Activated T-helper 17 cell treated with anti-CD3 and anti-CD28 coated beads, Interleukin-2, amount 50 U/mL, for 72 hours (primary cell): ENCODE measurements at places on chromosomes 6 and 20.

GRCh38 chr6:27043244-27043643 is 204.3 kb upstream of the PRSS16 start:
- no peak for ATAC-seq

- no peak for ATAC-seq
Observed at GRCh38 chr6:112929641-112930040, 582.5 kb downstream of the RFPL4B start.

GRCh38 chr6:29631860-29632731 is 887 bp downstream of the GABBR1 start:
- peak; percentile 35 for ATAC-seq

DNA sequence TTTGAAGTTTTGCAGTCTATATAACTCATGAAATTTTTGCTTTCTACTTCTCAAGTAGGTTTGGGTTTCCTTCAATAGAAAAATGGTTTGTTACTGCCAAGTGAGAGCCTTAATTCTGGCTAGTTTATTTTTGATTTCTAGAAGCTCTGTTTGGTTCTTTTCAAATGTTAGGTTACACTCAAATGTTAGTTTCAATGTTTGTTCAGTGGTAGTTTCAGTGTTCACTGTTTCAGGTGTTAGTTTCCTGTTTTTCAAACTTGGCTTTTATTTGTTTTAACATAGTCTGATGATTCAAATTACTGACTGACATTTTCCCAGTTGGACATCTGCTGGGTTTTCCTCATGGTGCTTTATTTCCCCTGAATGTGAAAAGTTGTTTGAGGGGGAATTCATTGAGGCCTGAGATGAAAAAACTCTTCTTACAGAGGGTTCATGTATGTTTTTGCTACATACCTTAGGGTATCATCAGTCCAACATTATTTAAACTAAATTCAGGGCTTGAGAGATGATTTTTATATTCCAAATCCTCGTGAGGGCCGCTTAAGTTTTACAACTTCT is 189.0 kb downstream of the JARID2 start:
- peak; percentile 63 for ATAC-seq

GRCh38 chr6:7469696-7470095 is 71.8 kb upstream of the DSP start:
- ATAC-seq: no peak

- no peak for ATAC-seq
Observed at GRCh38 chr6:42046464-42047212, 3.7 kb upstream of the TAF8 start.

DNA sequence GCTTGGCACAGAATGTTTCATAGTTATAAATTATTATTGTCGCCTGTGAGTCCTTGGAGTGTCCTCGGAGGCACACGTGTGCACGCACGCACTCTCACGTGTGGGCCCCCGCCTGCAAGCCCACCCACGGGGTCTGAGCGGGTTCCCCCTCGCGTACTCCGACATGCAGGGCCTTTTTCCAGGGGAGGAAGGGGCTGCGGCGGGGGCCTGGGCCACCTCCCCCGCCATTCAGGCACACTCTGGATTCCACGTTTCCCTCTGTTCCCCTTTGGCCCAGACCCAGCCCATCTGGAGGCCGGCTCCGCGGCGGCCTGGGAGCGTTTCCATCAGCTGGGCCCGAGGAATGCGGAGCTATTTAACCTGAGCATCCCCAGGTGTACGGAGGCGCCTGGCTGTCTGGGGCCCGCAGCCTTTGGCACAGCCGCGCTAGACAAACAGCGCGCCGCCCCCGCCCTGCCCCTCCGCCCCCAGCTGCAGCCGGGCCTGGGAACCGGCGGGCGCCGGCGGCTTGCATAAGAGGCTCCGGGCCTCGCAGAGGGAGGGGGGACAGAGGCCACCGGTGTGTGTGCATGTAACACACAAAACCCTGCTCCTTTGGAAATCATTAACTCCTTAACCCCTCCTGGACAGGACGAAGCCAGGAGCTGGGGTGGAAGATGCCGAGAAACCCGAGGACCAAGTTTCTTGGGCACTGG is 3.3 kb downstream of the ID1 start:
- no peak for ATAC-seq

DNA sequence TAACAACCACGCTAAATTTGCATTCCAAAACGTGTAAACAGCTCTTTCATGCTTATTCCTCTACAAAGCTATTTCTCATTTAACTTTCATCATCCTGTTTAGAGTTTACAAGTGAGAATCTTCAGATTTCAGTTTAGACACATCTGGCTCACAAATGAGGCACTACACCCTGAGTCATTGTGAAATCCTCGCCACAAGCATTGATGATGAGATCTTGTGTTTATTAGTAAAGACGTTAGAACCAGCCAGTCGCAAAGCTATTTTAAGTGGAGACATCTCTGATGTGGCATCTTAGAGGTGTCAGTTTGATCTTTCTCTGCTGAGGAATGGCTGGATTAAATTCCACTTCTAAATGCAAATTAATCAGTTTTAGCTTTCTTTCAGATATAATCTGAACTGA is 8.3 kb upstream of the ISM1 start:
- ATAC-seq: peak; percentile 91

DNA sequence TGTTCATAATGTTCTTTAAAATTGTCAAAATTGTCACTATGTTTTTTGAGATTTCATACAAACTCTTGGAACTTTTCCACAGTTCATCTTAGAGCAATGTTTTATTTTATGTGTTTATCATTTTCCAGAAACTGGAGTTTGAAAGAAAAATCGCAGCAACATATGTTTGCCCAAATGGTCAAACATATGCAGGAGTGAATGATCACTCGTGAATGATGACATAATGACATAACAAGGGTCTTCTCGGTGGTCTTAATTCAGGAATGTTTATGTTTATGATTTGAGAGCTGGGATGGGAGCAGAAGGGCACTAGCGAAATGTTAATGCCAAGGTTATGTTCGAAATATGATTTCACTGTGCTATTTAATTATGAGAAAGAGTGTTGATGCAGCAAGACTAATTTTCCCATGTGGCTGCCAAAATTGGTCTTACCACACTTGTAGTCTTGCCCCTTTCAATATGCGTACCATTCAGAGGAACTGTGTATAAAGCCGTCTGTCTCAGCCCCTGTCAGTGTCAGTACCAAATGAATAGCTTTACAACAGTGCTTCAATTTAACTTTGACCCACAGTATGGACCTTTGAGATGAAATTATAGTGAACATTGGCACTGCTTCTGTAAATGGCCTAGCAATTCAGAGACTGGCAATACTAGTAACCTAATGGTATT is 152.3 kb downstream of the CARMIL1 start:
- no peak for ATAC-seq

- ATAC-seq: no peak
Observed at GRCh38 chr6:150426198-150426597, 57.4 kb downstream of the IYD start.

DNA sequence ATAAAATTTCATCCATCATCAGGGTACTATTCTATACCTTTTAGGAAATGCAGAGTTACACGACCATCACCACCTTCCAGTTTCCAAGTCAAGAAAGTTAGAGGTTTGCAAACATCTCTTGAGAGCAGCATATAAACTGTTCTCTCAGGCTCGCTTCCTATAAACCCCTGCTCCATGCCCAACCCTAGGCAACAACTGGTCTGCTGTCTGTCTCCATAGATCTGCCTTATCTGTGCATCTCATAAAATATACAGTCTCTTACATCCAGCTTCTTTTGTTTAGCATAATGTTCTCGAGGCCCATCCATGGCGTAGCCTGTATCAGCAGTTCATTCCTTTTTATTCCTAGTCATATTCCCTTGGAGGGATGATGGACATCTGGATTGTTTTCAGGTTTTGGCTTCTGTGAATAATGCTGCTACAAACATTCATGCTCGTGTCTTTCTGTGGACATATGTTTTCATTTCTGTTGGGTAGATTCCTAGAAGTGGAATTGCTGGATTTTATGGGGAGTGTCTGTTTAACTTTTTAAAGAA is 6.1 kb downstream of the PTPRT start:
- ATAC-seq: no peak

DNA sequence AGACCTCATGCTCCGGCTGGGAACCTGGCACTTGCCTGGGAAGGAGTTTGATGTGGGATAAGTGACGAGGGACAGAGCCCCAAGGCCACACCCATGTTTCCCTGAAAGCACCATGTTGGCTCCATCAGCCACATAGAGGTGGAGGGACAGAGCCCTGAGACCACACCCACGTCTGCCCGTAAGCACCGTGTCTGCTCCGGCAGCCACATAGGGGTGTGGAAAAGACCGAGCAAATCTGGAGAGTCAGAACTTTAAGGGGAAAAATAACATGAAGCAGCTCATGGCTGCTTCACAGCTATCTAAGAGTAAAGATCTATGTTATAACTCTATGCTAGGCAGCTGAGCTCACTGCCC is 15.3 kb downstream of the SLCO4A1 start:
- ATAC-seq: no peak

GRCh38 chr20:13671916-13672378 is 33.2 kb upstream of the TASP1 start:
- no peak for ATAC-seq

DNA sequence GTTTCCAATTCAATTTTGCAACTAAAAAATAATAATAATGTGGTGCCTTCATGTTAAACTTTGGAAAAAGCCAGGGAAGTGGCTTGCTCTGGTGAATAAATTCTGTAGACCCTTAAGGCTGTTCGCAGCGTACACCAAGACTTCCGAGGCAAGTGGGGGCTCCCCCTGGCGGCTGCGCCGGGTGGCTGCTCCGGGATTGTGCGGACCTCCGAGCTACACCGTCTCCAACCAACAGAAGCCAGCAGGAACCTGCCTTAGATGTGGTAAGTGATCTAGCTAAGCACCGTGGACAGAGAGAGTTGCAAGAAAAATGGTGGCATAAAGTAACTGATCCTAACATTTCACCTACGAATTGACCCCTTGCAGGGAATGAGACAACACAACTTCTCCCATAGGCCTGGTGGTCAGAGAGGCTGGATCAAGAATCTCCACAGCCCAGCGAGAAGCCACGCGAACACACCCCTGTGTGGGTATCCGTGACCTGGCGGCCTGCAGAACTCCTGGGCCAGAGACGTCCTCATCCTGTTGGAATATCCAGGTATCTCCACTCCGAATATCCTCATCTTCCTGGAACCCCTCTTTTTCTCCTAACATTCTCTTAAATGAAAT is 69.6 kb downstream of the TBXT start:
- ATAC-seq: no peak

DNA sequence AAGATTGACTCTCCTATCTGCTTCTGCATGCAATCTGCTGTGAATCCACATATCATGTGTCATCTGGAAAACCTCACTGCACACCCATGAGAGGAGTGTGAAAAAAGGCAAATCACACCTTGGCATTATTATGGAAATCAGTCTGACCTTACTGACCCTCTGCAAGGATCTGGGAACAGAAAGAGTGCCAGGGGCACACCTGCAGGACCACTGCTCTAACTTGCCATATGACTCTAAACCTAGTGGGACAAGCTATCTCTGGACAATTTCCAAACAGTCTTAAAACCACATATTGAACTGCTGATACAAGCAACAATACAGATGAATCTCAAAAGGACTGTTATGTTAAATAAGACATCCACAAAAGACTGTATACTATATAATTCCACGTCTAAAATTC is 50.3 kb downstream of the ABHD12 start:
- no peak for ATAC-seq

GRCh38 chr6:159762681-159763293 is 942 bp downstream of the ACAT2 start:
- ATAC-seq: no peak

DNA sequence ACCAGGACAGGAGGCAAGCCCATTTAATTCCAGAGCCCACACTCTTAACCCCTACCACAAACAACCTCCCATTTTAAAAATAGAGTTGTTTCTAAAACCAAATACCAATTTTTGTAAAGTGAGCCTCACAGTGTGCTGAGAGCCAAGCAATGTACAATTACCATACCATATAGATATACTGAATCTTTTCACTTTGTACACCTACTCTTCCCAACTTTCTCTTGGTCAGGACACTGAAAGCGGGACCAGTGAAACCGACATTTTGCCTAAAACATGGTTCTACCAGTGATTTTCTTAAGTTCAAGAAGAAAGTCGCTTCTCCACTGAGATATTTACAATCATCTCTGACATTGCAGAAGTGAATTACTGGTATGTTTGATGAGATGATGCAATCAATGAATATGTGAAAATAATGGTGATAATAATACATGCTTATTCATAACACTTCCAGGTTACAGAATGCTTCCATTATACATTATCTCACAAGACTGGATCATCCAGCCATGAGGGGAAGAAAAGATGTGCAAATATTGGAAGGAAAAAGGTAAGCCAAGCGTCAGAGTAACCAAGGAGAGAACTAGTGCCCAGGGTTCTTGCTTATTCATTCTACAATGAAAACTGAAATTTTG is 74.1 kb downstream of the HIVEP2 start:
- no peak for ATAC-seq

DNA sequence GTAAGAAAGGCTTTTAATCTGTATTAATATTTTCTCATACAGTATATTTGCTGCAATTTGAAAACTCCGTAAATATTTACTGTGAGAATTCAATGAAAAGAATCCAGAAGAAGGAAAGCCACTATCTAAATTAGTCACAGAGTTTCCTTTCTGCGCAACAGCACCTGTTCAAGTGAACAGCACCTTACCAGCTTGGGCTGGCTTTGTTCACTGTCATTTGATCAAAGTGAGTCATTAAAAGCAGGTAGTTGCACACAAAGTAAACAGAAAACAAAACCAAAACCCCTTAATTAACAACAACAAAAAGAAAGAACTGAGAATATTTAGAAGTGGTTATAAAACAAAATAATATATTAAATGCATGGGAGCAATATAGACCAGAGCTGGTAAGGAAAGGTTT is 12.8 kb downstream of the SMLR1 start:
- no peak for ATAC-seq

DNA sequence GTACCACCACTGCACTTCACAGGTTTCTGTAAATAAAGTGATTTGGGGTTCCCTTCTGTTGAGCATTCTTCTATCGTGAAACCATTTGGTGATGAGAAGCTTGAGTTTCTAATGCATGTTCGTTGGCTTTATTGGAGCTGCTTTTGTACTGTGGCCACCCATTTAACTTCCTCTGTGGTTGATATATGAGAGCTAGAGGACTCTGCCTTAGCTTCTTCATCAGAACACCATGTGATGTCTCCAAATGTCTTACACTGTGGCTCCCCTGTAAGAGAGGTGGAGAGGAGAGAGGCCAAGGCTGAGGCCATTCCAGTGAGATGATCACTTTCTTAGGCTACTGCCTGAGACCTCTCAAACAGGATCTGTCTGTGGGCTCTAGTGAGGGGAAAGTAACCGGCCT is 114.5 kb downstream of the SLC16A10 start:
- no peak for ATAC-seq

- ATAC-seq: no peak
Observed at GRCh38 chr6:19603721-19604120, 233.4 kb upstream of the ID4 start.

- ATAC-seq: no peak
Observed at GRCh38 chr6:163444077-163444476, 29.6 kb downstream of the QKI start.

DNA sequence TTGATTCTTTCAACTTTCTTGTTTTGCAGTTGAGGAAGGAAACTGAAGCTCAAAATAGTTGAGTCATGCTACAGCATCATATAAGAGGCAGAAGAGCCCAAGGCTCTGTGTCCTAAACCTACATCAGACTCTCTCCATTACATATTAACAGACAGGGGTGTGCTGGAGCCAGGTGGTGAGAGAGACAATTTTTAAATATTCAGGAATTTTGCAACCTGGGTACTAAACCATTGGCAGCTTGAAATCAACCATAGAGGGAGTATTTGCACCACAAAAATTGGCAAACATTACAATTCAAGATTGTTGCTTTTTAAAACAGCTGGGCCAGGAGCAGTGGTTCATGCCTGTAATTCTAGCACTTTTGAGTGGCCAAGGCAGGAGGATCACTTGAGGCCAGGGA is 65.8 kb upstream of the SOX4 start:
- ATAC-seq: no peak

- ATAC-seq: no peak
Observed at GRCh38 chr20:18783385-18783959, 30.1 kb upstream of the SCP2D1 start.
